Ammon's horn (tissue), 1 donor: ENCODE measurements at places on chromosomes 2 and 18.

DNA sequence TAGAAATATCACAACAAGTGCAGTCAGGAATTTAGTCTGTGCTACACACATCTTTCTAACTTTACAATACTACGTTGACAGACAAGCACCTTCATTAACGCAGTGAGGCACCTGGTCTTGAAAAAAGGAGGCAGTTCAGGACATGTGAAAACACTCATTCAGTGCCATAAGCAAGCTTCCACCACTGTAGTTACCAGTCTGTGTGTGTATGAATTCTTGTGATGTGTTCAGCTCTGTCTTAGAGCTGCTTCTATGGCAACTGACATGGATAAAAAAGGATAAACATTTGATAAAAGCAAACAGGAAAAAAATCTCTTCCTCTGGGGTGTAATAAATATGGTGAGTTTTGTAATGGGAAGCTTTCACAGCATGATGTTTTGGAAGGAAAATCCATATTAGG lies 623.8 kb upstream of the NXPH2 start:
- DNase-seq, result no peak

- no peak for DNase-seq
Measured at GRCh38 chr2:120209427-120210269, 13.6 kb downstream of the TMEM185B start.

DNA sequence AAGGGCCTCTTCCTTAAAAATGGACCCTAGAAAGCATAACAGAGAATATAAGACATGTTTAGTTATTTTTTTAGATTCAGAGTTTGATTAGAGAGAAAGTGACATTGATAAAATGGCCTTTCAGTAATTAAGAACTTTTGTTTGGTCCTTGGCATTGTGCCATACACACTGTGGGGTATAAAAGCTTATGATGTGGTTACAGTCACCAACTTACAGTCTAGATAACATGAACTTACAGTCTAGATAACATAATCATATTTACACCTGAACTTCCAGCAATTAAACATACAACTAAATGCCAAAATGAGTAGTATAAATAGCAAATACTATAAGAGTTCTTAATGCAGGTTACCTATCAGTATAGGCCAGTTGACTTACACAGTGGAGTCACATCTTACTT lies 25.6 kb upstream of the EFEMP1 start:
- DNase-seq, result no peak

- no peak for DNase-seq
Measured at GRCh38 chr2:69644506-69644979, 1.0 kb upstream of the AAK1 start.

GRCh38 chr18:48792611-48793380 lies 158.0 kb downstream of the SMAD7 start:
- no peak for DNase-seq

- DNase-seq, result no peak
Measured at GRCh38 chr2:38648107-38648761, 17.7 kb upstream of the GALM start.

- DNase-seq, result no peak
Measured at GRCh38 chr18:44899832-44900231, 219.1 kb downstream of the SETBP1 start.

GRCh38 chr18:28043631-28044030 lies 133.3 kb downstream of the CDH2 start:
- DNase-seq, result no peak

- no peak for DNase-seq
Measured at GRCh38 chr18:74942319-74942910, 266.5 kb downstream of the PTGR3 start.

- no peak for DNase-seq
Measured at GRCh38 chr18:63063171-63063570, 256.4 kb downstream of the BCL2 start.

DNA sequence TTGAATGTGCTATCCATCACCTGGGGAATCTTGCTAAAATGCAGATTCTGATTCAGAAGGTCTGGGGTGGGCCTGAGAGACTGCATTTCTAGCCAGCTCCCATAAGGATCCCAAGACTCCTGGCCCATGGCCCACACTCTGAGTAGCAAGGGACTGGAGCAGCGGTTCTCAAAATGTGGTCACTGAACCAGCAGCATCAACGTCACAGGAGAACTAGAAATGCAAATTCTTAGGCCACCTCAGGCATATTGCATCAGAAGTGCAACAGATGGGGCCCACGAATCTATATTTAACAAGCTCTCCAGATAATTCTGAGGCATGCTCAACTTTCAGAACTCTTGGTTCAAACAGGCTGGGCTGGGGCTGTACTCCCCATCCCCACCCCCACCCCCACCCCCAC lies 74.6 kb downstream of the DHRS9 start:
- DNase-seq, result no peak

- no peak for DNase-seq
Measured at GRCh38 chr2:210616074-210616473, 59.7 kb downstream of the CPS1 start.

DNA sequence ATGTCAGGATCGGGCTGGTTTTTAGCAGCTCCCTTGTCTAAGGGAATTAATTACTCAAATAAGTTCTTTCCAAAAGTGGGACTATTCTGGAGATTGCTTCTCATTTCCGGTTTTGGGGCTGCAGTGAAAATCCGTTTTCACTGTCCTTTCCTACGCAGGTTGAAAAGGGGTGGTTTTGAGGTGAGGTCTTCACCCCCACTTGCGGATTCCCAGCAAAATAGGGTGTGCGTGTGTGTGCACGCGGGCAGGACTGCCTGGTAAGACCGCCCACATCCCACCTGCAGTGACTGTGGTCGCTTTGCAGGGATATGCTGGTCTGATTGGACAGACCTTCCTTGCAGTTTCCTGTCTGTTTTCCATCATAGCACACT lies 472 bp upstream of the PLEKHM3 start:
- peak; percentile 47 for DNase-seq
